ENCODE measurements at places on chromosomes 13 and 19.
A peak's percentile ranks its signal among the peaks of the same experiment; 100 is the strongest.

- no peak for DNase-seq
Observed at GRCh38 chr19:13935765-13936510, 2.3 kb downstream of the PODNL1 start.

DNA sequence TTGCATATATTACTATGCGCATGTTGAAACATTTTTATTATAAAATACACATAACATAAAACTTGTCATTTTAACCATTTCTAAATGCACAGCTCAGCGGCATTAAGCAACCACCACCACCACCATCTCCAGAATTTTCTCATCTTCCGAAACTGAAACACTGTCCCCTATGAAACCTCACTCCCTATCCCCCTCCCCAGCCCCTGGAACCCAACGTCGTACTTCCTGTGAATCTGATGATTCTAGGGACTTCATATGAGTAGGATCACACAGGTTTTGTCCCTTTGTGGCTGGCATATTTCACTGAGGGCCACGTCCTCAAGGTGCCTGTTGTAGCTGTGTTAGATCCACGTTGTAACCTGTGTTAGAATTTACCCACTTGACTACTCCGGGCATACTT is 716 bp upstream of the MAP2K2 start:
- no peak for DNase-seq

DNA sequence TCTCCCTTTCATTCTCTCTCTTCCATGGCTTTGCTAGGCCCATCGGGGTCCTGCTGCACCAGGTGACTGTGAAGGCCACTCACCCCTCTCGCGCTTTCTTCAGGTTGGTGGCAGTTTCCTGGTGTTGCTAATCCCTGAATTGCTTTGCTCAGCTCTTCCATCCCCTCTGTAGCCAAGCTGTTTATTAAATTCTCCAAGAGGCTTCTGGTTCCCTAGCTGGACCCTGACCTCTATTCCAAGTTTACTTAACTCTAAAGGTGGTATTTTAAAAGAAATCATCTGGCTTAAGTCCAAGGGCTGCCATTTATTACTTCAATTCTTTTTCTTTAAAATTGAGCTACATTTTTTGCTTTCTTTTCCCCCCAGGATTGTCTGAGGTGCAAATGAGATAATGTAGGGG is 32.7 kb upstream of the MICU2 start:
- DNase-seq: no peak

DNA sequence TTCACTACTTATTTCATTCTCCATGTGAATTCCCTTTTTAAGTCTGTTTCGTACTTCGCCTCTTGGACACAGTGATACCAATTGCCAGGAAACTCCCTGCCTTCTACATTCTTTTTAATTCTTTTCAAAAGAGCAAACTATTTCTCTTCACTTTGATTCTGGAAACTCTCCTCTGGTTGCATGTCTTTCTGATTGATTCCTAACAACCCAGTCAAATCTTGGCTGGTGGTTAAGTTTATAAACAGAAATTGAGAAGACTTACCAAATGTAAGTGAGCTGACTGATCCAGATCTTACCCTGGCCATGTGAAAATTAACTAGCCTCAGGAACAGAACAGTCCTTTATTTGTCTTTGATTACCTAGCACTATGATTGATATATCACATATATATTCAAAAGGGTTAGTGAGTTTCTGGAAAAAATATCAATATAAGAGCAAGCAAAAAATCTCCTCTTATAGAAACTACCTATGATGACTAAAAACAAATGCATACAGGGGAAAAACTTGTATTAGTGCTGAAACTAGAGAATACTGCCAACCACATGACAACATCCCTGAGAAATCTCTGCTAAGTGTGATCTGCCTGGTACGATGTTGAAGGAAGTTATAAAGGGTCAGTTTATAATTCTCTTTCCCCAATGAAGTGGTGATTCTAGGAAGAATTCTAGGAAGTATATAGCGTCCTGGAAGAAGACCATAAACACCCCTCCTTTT is 152.6 kb upstream of the HTR2A start:
- DNase-seq: no peak

GRCh38 chr19:29259867-29260281 is 46.9 kb upstream of the UQCRFS1 start:
- DNase-seq: no peak

DNA sequence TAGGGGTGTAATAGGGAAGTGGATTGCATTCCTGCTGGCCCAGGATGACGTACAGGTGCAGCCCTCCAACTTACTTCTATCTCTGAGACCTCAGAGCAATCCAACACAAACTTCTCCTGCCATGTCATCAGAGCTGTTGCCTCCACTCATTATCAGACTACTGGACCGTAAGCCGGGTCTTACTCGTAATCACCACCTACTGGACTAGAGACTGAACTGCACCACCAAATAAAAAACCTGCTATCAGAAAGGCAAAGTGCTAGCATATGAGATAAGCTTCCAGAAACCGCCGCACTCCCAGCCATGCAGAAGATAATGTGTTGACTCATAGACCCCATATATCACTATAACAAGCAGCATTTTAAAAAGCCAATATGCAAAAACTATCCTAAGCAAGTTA is 102.0 kb downstream of the SLITRK1 start:
- no peak for DNase-seq

DNA sequence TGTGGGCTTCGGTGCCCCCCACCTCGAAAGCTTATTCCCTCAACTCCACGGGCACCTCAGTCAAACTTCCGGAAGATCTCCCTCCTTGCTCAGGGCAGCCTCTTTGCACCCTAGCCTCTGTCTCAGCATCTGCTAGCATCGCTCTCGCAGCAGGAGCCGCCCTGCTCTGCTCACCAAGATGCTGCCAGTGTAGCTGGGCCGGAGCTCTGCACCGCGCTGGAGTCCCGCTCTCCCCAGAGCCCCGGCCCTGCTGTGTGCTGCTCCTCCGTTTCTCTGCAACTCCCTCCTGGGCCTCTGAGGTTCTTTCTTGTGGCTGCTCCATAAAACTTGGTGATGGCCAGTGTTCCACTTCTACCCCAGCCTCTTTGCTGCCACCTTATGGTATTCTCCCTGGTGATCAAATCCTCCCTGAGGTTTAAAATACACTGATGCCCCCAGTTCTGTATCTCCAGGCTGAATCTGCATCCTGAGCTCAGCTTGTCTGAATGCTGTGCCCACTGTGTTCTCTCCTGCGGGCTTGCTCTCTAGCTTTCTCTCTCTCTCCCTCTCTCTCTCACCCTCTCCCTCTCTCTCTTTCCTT is 198.0 kb downstream of the UQCRFS1 start:
- DNase-seq: no peak

GRCh38 chr13:113305208-113305607 is 8.2 kb downstream of the LAMP1 start:
- DNase-seq: no peak

DNA sequence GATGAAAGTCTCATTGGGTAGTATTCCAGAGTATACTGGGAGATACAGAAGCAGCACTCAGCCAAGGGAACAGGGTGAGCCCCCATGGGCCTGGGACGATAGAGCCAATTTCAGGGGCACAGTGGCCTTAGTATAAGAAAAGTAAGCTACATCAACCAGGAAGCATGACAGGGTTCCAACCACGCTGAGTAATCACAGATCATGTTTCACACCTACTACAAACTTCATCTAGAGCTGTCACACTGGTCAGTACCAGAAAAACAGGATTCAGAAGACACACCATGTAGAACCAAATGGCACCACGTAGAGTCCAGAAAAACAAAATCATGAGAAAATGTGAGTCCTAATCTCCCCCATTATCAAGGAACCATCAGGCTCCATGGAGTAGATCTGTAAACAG is 1292.4 kb upstream of the MIR17HG start:
- DNase-seq: no peak

- DNase-seq: no peak
Observed at GRCh38 chr13:98541191-98541590, 35.7 kb downstream of the STK24 start.

DNA sequence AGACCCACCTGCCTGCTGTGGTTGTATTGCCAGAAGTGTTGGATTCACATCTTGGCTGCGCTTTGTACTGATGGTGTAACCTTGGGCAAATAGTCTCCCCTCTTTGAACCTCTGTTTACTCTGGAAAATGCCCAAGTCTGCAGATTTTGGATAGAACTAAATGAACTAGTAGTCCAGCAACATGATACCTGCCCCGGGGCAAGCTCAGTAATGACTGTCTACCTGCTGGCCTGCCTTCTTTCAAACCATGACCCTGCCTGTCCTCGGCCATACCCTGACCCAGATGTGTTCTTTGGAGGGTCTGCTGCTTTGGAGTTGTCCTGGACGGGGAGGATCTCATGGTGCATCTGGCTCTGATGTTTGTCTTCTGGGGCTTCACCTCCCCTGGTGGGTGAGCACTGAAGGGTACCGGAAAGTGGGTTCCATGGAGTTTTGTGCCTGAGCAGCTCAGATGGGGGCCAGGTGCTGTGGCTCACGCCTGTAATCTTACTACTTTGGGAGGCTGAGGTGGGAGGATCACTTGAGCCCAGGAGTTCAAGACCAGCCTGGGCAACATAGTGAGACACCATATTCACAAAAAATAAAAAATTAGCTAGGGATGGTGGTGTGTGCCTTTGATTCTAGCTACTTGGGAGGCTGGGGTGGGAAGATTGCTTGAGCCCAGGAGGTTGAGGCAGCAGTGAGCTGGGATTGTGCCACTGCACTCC is 59.5 kb downstream of the TNFRSF19 start:
- DNase-seq: no peak

DNA sequence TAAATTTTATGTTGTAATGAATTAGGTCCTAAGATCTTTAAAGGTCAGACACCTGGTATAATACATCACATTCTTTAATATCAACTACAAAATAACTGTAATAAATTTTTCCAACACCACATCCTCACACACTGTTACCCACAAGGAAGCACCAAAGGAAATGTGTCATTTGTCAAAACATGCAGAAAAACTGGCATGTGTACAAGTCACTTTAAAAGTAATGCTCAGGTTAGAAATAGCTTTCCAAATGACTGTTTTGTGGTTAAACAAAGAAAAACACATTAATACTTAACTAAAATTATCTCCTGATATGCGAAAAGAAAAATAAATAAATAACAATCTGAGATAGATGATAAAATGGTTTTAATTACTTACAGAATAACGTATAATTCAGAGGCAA is 74.7 kb downstream of the MZT1 start:
- DNase-seq: no peak

GRCh38 chr19:46017874-46018675 is 4.8 kb downstream of the PGLYRP1 start:
- no peak for DNase-seq

DNA sequence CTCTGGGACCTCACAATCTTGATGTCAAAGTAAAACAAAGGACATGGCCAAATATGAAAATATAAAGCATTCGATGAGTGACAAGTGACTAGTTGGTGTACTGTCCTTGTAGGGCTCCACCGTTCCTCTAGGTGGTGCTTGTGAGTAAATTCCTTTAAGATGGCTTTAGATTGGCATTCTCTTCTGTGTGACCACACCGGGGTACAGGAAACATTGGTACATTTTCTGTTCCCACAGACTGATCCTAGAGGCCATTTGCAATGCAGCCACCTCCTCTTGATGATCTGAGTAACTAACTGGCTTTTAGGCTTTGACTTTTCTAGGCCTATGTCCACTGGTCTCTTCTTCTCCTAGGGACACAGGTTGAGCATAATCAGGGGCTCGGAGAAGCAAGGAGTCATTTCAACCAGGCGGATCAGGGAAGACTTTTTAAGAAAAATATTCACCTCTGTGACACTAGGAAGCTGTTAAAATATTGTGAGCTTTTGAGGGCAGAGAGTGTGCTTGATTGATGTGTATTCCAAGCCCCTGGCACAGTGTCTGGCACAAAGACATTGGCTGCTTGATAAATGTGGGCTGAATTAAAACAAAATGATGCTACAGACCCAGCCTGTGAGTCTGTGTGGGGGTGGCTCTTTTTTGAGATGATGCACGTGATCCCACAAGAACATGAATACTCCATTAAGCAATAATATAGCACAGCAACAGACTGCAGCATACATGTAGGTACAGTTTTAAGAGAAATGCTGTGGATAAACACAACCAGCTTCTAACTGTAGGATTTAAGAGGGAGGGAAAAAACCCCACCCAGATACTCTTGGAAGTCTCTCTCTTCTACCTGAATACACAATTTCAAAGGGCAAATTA is 21.0 kb downstream of the EPSTI1 start:
- peak; percentile 56 for DNase-seq

GRCh38 chr19:7109678-7110289 is 40.3 kb downstream of the ZNF557 start:
- DNase-seq: no peak

GRCh38 chr19:1621021-1621420 is 15.8 kb upstream of the UQCR11 start:
- no peak for DNase-seq

- peak; percentile 29 for DNase-seq
Observed at GRCh38 chr13:35978607-35979316, 152.4 kb downstream of the DCLK1 start.

GRCh38 chr13:77918391-77919245 is at the start of gene EDNRB:
Gene EDNRB, minus strand, starts transcription at chr13:77918831. Its CDS starts 258 bp downstream, at chr13:77918573.
- DNase-seq: no peak

GRCh38 chr13:48210178-48210577 is 22.8 kb upstream of the ITM2B start:
- no peak for DNase-seq

GRCh38 chr19:6268382-6268771 is 11.4 kb downstream of the MLLT1 start:
- DNase-seq: no peak

GRCh38 chr13:46569456-46569855 is 16.5 kb downstream of the LRCH1 start:
- no peak for DNase-seq

DNA sequence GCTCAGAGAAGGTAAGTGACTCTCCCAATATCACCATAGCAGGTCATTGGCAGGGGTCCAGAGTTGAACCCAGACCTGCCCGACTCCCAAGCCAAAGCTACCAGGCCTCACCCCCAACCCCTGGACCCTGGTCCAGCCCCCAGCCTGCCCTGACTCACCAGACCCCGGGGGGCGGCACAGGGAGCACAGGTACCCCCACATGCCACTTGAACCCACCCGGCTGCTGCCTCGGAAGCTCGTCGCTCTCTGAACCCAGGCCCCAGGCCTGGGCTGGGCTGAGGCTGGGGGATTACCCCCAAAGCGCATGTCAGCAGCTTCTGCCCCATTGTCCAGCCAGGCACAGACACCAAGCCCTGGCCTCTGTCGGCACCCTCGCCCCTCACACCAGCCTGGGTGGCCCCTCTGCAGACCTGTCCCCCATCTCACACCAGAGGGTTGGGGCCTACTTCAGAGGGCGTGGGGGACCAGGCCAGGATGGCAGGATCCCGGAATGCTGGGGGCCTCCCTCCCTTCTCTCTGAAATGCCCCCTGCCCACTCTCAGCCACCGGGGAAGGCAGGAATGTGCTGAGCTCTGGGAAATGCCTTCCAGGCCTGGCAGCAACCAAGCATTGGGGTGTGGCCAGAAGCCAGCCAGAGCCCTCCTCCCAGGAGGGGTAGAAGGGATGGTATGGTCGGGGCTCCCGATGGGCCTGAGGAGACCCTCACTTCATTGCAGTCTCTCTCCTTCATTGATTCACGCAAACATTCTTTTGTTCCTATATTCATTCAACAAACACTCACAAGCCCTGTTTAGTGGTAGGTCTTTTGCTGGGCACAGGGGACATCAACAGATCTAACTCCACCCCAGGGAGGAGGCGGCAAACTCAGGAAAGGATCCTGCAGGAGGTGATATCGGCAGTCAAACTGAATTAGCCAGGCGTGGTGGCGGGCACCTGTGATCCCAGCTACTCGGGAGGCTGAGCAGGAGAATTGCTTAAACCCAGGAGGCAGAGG is 1.7 kb upstream of the PRX start:
- no peak for DNase-seq
